Forelimb muscle (tissue), 1 donor: ENCODE measurements at places on chromosomes 6 and 20.

GRCh38 chr6:15239616-15240364, 6.1 kb upstream of the JARID2 start:
- no peak for DNase-seq

GRCh38 chr6:23170049-23170448, 600.7 kb downstream of the HDGFL1 start:
- no peak for DNase-seq

GRCh38 chr6:98384801-98385200, 449.6 kb upstream of the POU3F2 start:
- no peak for DNase-seq

- DNase-seq, result no peak
Measured at GRCh38 chr6:167093922-167094432, 28.9 kb upstream of the CCR6 start.

DNA sequence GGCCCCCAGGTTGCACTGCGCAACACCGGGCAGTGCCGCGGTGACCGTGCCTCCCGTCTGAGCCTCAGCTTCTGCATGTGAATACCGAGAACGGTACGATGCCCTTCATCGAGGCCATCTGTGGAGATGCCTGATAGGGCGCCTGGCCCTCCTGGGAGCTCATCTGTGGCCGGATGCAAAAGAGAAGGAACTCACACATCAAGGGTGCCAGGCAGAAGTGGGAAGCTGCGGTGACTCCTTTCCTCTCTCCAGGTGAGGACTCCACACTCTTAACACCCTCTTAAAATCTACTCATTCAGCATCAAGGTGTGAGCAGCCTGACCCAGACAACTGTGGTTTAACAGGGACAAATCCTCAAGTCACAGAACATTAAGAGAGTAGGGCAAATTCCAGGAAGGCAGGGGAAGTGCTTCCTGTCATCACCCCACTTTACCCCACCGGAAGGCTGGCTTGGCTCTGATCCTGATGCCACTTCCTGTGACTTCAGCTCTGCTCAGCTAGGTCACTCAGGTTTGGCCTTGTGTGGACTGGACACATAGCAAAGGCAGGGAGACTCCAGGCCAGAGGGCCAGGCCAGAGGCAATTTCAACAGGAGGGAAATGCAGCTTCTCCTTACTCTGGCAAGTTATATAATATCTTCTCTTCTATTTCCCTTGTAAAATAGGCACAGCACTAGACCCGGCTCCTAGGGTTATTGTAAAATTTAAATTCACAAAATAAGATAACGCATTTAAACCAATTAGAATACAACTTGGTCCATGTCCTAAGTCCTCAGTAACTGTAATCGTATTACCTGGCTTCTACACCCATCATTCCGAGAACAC, 69.4 kb downstream of the CPNE5 start:
- DNase-seq, result no peak

GRCh38 chr6:2190661-2191389, 54.6 kb downstream of the GMDS start:
- no peak for DNase-seq

GRCh38 chr6:136950436-136951126, 28.5 kb downstream of the SLC35D3 start:
- no peak for DNase-seq

GRCh38 chr6:155628306-155628705, 172.7 kb upstream of the NOX3 start:
- DNase-seq, result no peak

- no peak for DNase-seq
Measured at GRCh38 chr6:164151161-164152120, 736.9 kb downstream of the QKI start.

- DNase-seq, result no peak
Measured at GRCh38 chr6:117960877-117961276, 53.8 kb downstream of the SLC35F1 start.

GRCh38 chr20:23082846-23083552, 3.1 kb downstream of the CD93 start:
- no peak for DNase-seq

DNA sequence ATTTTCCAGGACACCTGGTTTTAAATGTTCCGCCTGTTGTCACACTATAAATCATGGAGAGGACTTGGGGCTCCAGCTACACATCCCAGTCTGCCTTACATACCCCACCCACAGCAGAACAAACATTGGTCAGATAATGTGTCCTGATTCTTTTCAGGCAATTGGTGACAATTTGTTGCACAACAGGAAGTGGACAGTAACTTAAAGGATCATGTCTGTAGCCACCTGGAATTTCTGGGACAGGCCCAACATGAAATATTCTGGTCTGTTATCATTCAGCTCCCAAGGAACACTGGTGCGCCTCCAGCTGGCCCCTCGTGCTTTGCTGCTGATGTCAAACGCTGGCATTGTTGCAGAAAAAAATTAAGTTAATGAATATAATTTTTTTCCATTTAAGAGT, 117.2 kb downstream of the SOBP start:
- DNase-seq, result peak; percentile 77

DNA sequence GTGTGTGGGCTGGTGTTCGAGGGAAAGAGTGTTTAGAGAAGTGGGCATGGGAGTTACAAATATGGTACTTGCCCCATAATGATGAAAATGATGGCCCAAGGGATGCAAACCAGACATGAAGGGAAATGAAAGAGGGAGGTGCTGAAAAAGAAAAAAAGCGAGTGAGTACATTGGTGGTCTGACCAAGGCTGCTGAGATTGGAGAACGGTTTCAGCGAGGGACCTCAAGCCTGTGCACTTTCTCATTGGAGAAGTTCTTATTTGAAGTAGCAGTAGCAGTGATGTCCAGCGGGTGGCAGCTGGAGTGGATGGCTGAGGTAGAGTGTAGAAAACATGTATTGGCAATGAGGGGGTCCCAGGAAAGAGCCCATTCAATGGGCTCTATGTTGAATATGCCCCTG, 54.8 kb downstream of the TNFAIP3 start:
- DNase-seq, result no peak

GRCh38 chr6:5828296-5828695, 178.4 kb downstream of the NRN1 start:
- no peak for DNase-seq

GRCh38 chr6:144528743-144529425, 243.7 kb downstream of the UTRN start:
- DNase-seq, result no peak

GRCh38 chr20:5779071-5779900, 29.1 kb downstream of the SHLD1 start:
- DNase-seq, result no peak

DNA sequence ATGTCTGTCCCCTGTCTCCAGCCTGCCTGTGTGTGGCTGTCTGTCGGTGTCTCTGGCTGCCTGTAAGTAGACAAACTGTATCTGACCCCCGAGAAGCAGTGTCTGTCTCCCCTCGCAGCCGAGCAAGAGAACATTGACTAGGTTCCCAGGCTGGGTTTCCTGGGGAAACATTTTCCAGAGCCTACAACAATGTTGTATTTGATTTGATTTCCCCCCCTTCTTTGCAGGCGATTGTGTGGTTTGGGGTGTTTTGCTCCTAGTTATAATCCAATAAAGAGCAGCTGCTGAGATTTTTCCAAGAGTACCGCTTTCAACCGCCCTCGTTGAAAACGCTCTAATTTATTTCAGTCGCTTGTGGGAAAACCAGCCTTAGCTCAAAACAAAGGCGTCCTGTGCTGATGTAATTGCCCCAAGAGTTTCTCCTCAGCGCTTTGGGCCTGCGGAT, 92.6 kb downstream of the CDC5L start:
- no peak for DNase-seq

DNA sequence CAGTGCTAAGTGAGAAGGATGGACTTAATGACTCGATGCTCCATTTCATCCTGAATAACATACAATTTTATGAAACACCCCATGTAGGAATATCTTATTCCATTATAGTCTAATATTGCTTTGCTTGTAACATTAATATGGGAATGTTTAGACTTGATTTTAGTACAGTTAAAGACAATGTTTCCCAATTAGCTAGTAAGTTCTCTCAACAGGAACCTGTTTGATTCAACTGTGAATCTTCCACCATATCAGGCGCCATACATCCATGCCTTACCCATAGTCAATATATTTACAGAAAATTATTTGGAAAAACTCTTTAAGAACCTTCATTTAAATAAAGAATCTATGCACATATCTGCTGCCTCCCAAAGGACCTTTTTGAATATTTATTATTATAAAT, 3.3 kb downstream of the NDRG3 start:
- no peak for DNase-seq

GRCh38 chr6:3226481-3227362, 731 bp downstream of the TUBB2B start:
- no peak for DNase-seq

GRCh38 chr6:169345146-169345545, 91.5 kb upstream of the THBS2 start:
- peak; percentile 40 for DNase-seq

DNA sequence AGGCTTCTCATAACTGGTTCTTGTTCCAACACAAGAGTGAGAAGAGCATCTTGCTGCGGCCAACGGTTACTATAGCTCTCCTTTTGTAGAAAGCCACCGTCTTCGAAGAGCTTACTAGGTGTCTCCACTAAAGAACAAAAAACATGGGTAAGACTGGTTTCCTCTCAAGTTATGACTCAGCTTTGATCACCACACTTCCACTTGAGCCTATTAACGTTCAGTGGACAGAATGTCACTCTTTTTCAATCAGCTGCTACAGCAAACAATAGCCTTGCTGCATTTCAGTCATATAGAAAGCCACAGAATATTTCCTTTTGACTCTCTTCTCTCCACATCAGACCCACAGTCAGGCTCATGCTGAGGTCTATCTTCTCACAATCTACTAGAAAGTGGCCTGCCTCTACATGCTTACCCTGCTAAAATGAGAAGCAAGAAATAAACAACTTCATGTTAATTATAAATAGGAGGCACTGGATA, 243.5 kb upstream of the PREP start:
- no peak for DNase-seq

DNA sequence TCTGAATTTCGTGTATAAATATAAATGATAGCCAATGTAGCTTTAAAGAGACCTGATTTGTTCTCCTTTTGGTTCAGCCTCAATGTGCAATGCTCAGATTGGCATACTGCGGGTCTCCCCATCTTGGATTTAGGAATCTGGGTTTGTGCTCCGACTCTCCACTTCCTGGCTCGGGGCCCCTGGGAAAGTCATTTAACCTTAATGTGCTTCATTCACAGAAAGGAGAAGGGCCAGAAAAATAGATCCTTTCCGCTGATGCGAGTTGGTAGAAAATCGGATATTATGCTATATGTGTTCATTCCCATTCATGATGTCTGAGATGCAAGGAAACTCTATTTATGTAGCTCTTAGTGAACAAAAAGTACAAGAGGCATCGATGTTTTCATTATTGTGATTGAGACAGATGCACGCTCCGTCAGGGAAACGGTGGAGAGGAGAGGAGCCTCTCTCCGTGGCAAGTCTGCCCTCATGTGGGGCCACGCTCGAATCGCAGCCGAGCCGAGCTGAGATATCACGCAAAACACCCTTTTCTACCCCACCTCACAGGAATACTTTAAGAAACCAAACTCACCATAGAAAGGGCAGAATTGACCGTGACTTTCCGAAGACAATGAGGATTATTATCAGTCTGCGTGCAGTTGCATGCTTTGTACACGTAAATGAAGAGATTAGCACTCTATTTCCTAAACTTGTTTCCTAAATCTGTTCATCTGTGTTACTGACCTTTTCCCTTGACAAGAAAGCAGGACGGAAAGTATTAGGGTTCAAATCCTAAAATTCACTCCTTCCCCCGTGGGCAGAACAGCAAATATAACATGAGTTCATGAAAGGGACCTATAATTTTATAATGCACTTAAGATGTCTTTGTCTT, 136.6 kb downstream of the COL9A1 start:
- DNase-seq, result peak; percentile 1

DNA sequence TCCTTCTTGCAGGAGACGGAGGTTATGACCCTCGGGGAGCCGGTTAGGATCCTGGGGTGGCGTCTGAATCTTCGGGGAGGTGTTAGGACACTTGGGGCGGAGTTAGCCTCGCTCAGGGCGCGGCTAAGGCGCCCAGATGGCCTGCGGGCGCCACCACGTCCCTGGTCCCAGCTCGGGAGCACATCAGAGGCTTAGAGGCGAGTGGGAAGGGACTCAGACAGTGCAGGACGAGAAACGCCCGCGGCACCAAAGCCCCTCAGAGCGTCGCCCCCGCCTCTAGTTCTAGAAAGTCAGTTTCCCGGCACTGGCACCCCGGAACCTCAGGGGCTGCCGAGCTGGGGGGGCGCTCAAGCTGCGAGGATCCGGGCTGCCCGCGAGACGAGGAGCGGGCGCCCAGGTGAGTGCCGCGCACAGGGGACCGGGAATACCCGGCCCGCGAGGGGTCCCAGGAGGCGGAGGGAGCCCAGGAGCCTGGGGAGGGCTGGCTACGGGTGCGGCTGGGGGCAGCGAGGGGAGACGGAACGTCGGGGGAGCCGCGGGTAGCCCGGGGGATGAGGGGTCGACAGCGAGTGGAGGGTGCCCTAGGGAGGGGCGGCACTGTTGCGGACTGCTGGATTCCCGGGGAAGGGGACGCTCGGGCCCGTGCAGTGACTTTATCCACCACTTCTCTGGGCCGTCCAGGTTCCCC, at the start of gene HCK:
Gene HCK (plus strand): TSS at position 153 of the 688 bp plus-strand sequence.
- DNase-seq, result no peak

DNA sequence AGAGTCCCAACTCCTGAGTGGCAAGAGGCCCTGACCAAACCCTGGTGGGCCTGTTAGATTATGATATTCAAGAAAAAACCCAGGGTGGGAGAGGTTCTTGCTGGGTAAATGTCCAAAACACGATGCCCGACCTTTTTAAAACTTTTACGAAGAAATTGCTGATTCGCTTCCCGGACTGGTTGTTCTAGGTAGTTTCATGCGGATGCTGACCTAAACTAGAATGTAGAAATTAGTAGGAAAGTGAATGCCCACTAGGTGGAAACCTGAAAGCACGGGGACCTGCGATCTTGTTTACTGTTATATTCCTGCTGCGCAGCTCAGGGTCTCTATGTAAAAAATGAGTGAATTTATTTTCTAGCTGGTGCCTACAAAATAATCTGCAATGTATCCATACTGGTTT, 2.3 kb downstream of the RAE1 start:
- no peak for DNase-seq

DNA sequence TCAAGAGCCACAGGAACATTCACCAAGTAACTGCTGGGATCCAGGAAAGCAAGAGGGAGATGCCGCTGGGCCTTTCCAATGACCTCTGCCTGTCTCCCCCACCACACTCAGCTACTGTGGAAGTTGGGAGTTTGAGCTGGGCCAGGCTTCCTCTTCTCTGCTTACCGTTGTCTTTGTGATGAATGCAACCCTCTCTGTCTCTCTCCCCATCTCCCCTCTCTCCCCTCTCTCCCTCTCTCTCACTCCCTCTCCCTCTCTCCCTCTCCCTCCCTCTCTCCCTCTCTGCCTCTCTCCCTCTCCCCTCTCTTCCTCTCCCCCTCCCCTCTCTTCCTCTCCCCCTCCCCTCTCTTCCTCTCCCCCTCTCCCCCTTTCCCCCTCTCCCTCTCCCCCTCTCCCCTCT, 54.8 kb downstream of the EDN3 start:
- DNase-seq, result no peak

- no peak for DNase-seq
Measured at GRCh38 chr6:147065786-147066185, 138.4 kb upstream of the STXBP5 start.

GRCh38 chr6:85361643-85362014, 88.3 kb upstream of the NT5E start:
- no peak for DNase-seq
